Stimulated activated naive CD4-positive, alpha-beta T cell treated with Interleukin-2 at 50 U/mL for 16 hours (primary cell): ENCODE measurements at places on chromosomes 3 and 15.
A peak's percentile ranks its signal among the peaks of the same experiment; 100 is the strongest.

GRCh38 chr3:184320104-184320445 lies 5.7 kb downstream of the EIF4G1 start:
- DNase-seq = peak; percentile 43

DNA sequence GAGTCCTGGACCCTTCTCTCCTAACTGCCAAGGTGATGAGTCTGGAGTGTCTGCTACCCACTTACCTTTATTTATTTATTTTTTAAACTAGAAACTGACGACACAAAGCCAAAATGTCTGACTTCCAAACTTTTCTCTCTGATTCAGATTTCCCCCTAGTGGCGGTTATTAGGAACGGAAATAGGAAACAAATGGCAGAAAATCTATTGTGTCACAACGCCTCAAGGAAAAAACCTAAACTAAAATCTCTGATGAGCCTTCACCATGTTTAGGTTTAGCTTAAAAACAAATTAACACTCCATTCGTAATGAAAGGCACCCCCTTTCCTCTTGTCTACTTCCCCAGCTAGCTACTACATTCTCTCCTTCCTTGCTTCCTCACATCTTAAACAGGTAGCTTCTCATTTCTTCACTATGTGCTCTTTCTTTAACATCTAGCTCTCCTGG lies 94.0 kb upstream of the MEX3B start:
- no peak for DNase-seq

DNA sequence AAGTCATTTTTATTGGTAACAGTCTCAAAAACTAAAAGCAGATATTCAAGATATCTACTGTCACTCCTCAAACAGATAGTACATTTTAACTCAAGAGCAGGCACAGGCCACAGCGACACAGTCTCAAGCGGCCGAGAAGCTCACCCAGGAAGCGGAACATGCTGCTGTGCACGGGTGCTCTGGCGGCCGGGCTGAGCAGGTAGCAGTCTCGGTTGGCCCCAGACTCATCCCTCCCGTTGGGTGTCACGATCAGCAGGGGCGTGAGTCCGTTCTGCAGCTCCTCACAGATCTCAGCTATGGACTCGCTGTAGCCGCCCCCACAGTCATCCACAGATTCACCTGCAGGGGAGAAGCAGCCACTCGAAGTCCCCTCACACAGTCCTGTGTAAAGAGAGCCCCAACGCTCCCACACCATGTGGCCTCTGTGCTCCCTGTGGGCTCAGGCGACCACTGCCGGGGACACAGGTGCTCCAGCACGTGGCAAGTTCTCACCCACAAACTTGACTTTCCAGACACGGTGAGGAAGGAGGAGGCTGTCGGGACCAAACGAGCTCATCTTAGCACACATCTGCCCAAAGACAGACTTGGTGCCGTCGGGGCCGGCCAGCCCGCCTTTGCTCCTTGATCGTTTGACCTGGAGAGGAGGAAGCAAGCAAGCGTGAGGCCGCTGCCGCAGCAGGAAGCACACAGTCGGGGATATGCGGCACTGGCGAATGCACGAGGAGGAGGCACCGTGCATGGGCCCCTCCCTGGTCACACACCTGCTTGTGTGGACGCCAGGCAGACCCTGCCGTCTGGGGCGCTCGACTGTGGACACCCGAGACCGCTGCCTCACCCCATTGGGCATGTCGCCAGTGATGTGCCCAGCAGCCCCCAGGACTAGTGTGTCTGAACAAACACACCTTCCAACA lies 17.7 kb upstream of the OCA2 start:
- no peak for DNase-seq

GRCh38 chr3:159749406-159749805 lies 239.2 kb upstream of the IL12A start:
- DNase-seq = no peak

- no peak for DNase-seq
Measured at GRCh38 chr3:54681706-54682105, 246.2 kb downstream of the LRTM1 start.

GRCh38 chr15:74800559-74801094 lies 12.0 kb upstream of the LMAN1L start:
- no peak for DNase-seq

DNA sequence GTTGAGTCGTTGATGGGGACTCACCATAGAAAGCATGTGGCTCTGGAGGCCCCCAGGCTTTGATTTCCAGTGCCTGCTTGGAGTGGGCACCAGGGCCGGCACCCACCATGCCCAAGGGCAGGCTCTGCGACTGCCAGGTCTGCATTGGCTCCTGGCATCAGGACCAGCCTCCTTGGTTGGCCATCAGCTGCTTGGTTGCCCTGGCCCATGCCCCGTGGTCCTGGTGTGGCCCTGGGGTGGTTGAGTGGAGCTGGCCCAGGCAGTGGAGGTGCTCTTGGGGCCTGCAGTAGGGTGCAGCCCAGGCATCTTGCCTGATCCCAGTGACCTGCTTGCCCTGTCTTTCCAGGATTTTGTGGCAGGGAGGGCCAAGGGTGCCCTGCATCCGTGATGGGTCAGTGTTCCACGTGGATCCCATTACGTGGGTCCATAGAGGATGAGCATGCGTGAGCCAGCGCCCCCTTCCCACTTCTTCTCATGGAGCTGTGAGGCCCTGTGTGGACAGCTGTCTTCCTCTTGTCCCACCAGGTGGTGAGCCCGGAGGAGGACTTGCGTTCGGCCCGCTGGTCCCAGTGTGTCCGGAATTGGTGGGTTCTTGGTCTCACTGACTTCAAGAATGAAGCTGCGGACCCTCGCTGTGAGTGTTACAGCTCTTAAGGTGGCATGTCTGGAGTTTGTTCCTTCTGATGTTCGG lies 187.0 kb downstream of the UBE3A start:
- no peak for DNase-seq
